ENCODE measurements at places on chromosomes 2 and 18. TPM values are rescaled to one million over a fixed set of nuclear protein-coding genes. Genes with fewer than 3 reads are reported as not detected.

Gene C2orf78
- not detected for total RNA-seq

Gene BOLL
- not detected for total RNA-seq

Gene ZNF532
- 19.5 TPM for total RNA-seq

Gene ATP6V1B1
- total RNA-seq, result 2.3 TPM

Gene CDK15
- total RNA-seq, result not detected

Gene GPR17
- not detected for total RNA-seq

Gene SCN9A
- 3.7 TPM for total RNA-seq

Gene TCF23
- not detected for total RNA-seq

Gene EFHD1
- total RNA-seq, result 4.7 TPM

Gene FOXD4L1
- 0.35 TPM for total RNA-seq
